ENCODE measurements at places on chromosomes 3 and 15.

DNA sequence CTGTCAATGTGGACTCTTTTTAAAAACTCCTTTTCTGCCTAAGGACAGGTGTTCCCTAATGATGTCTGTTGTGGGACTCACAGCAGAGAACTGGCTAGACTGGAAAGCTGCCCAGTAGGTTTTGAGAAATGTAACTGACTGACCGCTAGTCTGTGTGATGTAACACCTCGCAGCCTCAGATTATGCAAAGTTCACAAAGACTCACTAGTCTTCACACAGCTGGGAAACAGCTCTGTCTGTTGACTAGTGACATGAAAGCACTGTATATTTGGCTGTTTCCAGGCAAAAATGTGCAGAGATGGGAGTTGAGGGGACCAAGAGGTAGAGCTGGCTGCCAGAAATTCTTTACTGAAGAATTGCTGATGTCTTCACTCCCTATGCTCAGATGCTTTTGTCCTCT, 10.3 kb downstream of the PDZRN3 start:
- no peak for DNase-seq

- no peak for DNase-seq
Measured at GRCh38 chr15:88036154-88036839, 220.2 kb downstream of the NTRK3 start.

DNA sequence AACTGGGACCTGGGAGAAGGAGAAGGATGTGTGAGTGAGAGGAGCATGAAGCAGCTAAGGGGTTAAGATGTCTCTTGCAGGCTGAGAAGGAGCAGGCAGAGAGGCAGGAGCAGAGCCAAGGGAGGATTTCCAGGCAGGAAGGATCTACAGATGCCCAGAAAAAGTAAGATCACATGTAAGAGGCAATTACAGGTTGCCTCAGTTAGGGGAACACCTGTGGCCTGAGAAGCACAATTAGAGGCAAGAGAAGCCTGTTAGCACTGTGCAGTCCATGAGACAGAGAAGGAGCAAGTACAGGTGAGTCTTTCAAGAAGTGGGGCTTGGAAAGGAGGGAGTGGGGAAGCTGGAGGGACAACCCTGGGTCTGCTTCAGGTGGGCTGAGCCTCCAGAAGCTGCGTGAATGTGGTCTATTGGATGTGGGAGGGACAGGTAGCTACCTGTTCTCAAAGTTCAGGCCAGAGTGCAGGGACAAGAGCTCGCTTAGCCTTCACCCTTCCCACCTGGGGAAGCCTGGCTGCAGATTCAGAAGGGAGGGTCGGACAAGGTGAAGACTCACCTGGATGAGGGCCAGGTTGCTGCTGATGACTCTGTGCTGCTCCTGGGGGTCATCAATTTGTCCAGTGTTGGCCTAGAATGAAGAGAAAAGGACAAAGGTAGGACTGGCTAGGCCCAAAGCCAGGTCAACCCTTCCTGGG, 50.7 kb downstream of the SLC41A3 start:
- no peak for DNase-seq

DNA sequence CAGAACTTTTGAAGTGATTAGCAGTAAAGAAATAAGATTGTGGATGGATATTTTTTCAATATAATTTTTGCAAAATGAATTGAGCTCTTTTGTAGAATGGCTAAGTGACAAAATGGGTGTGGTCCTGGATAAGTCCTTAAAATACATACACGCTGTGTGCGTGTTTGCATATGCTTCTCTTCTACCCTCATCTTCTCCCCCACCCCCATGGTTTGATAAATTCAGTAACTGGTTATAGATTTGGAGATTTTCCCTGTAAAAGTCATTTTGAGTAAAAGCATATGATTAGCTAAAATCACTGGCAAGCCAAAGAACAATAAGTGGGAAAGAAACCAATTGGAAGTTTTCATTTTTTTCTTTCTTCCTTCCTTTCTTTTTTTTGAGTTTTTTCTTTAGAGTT, 453.9 kb upstream of the MDFIC2 start:
- DNase-seq, result no peak

- DNase-seq, result peak; percentile 89
Measured at GRCh38 chr3:71955240-71956068, 170.5 kb upstream of the PROK2 start.

DNA sequence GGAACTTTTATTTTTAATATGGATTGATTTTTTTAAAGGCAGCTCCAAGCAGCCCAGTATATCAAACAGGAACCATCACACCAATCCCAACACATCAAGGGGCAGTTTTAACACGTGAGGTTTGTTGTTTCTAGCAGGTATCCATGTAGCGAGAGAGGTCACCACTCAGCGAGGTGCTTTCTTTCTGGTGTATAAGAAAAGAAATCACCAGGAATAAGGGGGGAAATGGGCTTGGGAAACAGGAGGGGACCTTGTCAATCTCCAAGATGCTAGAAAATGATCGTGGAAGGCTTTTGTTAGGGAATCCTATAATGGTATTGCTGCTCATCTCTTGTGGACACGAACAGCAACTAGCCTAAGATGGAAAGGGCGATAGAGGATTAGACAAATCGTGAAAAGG, 402.9 kb upstream of the ATP11B start:
- no peak for DNase-seq

GRCh38 chr15:72584006-72584405, 70.5 kb upstream of the GOLGA6B start:
- no peak for DNase-seq

- DNase-seq, result no peak
Measured at GRCh38 chr3:22729212-22729611, 473.9 kb upstream of the UBE2E2 start.

DNA sequence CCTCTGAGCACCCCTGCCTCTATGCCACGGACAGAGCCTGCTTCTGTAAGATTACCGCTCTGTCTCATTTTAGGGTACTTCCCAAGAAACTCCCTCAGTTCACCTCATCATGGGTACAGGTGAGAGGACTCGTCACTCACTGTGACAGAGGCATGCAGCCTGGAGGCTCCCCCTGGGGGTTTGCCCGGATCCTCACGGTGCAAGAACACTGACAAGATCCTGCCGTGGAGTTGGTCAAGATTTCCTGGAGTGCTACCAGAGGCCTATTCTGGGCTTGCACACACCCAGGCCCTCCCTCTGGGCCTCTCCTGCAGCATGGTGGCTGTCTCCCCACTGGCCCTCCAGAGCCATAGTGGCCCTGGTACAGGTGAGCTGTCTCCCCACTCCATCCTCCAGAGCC, 103.1 kb upstream of the TNIK start:
- DNase-seq, result no peak

DNA sequence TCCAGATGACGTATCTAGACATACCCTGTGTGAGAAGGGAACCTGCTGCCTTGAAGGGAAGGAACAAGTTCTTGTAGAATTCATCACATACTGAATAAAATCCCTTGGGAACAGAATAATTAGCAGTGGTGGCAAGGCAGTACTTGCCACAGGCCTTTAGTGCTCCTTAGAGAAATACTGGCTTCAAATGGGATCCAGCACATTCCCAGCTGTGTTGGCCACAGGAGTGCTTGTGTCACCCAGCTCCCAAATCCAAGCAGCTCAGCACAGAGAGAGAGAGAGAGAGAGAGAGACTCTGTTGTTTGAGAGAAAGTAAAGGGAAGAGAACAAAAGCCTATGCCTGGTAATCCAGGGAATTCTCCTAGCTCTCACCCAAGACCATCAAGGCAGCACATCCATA, 969.0 kb upstream of the ALCAM start:
- DNase-seq, result no peak

DNA sequence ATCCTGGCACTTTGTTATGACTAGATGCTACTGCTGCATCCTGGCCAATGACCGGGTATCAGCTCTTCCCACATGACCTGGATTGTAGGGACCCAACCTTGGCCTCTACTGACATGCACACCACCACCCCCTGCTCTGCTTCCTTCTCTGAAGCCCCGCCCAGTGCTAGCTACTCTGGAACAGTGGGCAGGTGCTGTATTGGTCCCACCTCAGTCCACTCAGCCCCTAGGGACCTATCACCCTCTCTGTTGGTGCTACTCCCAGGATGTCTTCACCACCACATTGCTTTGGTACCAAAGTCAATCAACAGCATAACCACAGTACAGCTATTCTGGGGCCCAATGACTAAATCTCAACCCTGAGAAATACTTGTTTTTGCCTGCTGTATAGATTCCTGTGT, 170.2 kb upstream of the PRICKLE2 start:
- DNase-seq, result no peak

- DNase-seq, result no peak
Measured at GRCh38 chr15:41634072-41634626, 26.1 kb upstream of the MGA start.

GRCh38 chr3:140911822-140912221, 29.8 kb upstream of the SLC25A36 start:
- no peak for DNase-seq

DNA sequence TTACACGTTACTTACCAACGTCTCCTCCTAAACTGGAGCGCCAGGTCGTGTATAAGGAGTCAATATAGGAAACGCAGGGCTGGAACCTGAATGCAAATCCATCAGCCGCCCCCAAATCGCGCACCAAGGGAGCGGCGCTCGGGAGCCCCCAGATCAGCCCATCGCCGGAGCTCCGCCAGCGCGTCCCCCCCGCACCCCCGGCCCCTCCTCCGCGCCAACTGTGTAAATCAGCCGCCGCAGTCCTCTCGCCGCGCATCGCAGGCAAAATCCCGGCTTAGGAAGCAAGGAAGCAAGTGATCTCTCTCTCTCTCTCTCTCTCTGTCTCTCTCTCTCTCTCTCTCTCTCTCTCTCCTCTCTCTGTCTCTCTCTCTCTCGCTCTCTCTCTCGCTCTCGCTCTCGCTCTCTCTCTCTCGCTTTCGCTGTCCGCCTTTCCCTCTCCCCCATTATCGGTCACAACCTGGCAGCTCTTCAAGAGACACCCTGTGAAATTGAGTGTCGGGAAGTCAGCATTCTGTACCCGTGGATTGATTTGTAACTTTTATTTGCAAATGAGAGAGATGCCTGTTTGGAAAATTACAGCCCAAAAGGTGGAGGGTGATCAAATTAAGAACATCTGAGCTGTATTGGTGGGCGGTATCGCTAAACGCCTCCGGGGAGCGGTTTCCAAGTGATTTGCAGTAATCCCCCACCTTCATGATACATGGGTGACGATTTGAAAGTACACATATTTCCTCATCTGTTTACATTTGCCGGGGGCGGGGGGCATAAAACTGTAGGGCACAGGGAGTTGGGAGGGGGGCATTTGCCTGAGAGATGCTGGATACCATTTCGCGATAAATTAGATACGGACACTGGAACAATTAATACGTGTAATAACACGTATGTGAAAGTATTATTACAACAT, 645 bp upstream of the SLITRK3 start:
- no peak for DNase-seq

GRCh38 chr3:55242921-55243320, 244.2 kb downstream of the WNT5A start:
- DNase-seq, result no peak

DNA sequence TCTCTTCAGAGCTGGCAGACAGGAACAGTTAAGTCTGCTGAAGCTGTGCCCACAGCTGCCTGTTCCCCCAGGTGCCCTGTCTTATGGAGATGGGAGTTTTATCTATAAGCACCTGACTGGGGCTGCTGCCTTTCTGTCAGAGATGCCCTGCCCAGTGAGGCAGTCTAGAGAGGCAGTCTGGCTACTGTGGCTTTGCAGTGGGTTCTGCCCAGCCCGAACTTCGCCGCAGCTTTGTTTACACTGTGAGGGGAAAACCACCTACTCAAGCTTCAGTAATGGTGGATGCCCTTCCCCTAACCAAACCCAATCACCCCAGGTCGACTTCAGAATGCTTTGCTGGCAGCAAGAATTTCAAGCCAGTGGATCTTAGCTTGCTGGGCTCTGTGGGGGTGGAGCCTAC, 91.2 kb downstream of the SLC25A26 start:
- no peak for DNase-seq

GRCh38 chr3:185813205-185813604, 11.6 kb downstream of the IGF2BP2 start:
- DNase-seq, result no peak

DNA sequence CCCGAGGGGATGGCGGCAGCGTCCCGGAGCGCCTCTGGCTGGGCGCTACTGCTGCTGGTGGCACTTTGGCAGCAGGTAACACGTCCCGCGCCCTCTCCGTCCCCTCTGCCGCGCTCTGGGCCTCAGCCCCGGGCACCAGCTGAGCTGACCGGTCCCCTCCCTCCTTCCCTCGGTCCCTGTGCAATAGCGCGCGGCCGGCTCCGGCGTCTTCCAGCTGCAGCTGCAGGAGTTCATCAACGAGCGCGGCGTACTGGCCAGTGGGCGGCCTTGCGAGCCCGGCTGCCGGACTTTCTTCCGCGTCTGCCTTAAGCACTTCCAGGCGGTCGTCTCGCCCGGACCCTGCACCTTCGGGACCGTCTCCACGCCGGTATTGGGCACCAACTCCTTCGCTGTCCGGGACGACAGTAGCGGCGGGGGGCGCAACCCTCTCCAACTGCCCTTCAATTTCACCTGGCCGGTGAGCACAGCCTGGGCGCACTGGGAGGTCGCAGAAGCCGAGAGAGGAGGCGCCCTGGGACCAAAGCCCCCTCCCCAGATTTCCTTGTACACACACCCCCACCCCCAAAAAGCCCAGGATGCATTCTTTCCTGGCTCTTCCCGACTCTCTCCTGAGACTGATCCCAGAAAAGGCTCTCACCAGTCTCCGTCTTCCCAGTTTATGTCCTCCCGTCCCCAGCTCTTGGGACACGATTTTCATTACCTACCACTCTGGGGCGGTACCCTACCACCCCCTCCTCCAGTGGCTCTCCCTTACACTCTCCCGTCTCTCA, 705 bp downstream of the DLL4 start:
- no peak for DNase-seq

GRCh38 chr15:83166830-83167229, 40.8 kb downstream of the HDGFL3 start:
- DNase-seq, result no peak

DNA sequence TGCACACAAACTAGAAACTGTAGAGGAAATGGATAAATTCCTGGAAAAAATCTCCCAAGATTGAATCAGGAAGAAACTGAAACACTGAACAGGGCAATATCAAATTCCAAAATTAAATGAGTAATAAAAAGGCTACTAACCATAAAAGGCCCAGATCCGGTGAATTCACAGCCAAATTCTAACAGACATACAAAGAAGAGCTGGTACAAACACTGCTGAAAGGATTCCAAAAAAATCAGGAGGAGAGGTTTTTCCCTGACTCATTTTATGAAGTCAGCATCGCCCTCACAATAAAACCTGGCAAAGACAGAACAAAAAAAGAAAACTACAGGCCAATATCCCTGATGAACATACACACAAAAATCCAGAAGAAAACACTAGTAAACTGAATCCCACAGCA, 462.4 kb upstream of the THBS1 start:
- DNase-seq, result peak; percentile 80

- DNase-seq, result no peak
Measured at GRCh38 chr15:61169275-61169903, 59.7 kb downstream of the RORA start.

Measured in amniotic stem cell (primary cell).